Stimulated activated memory B cell treated with anti-CD40 and anti-IgM and Interleukin-4, amounts not matched to agents 10 μg/mL and 1 μg/mL and 100 μg/mL, for 72 hours (primary cell): ENCODE measurements at places on chromosomes 7 and 10.
A peak's percentile ranks its signal among the peaks of the same experiment; 100 is the strongest.

DNA sequence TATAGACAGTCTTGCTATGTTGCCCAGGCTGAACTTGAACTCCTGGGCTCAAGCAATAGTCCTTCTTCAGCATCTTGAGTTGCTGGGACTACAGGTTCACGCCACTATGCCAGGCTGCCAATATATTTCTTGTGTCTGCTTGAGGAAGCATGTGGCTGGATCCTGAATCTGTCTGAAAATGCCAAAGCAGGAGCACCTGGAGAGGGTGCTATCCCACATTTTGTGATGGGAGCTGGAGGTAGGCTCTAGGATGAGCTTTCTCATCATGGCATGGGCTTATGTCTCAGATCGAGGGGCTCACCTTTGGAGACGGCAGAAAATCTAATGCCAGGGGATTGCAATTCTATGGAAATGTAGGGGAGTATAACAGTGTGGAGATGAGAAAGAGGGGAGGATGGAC lies 744.2 kb downstream of the GRID1 start:
- no peak for ATAC-seq

GRCh38 chr10:132346806-132347205 lies 14.8 kb downstream of the LRRC27 start:
- ATAC-seq: no peak

DNA sequence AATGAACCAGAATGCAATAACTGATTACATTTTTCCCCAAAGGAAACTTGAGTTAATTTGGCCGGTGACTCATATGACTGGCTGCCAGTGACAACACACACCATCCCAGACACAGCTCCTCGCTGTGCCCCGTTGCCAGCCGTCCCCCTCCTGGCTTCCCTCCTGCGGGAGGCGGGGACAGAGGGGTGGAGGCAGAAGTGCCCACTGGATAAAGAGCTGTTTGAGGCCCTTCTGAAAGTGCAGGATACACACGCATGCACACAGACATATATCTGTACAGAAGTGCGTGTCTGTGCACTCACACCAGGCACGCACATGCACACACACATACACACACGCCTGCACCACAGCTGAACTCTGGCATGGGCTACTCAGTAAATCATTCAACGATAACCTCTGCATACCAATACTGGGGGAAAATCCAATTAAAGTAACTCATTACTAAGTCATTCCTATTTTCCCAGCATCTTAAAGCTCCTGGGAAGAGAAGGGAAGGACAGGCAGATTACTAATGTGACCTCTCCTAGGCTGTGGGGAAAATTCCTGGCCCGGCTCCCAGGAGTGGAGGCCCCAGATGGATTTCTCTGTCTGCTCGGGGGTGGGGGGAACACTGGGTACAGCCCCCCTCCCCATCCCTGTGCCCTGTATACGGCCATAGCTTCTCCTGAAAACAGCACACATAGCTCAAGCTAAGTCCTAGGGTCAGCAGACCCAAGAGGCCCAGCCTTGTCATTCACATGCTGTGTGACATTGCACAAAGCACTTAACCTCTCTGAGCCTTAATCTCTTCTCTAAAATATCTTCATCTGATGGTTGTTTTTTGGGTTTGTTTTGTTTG lies 52.3 kb upstream of the MYL10 start:
- no peak for ATAC-seq

- no peak for ATAC-seq
Observed at GRCh38 chr7:25859412-25860274, 292.4 kb upstream of the NFE2L3 start.

- ATAC-seq: peak; percentile 18
Observed at GRCh38 chr7:36019538-36019937, 133.5 kb upstream of the EEPD1 start.

DNA sequence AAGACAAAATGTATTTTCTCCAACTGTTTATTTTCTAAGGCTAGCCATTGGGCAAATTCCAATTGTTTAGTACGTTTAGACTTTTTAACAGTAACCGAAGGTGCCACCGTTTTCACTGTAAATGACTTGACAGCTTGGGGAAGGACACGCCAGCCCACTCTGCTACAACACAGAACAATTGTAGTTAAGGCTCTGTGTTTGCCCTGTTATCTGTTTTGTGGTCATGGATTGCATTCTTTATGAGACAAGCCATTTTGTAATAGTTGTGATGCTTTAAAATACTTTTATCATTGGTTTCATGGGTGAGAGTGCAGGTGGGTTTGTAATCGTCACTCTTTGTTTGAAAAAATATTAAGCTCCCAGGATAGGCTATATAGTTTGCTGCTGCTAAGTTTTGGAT lies 6.6 kb upstream of the PITRM1 start:
- ATAC-seq: no peak

- no peak for ATAC-seq
Observed at GRCh38 chr7:138008588-138009349, 6.9 kb upstream of the CREB3L2 start.

DNA sequence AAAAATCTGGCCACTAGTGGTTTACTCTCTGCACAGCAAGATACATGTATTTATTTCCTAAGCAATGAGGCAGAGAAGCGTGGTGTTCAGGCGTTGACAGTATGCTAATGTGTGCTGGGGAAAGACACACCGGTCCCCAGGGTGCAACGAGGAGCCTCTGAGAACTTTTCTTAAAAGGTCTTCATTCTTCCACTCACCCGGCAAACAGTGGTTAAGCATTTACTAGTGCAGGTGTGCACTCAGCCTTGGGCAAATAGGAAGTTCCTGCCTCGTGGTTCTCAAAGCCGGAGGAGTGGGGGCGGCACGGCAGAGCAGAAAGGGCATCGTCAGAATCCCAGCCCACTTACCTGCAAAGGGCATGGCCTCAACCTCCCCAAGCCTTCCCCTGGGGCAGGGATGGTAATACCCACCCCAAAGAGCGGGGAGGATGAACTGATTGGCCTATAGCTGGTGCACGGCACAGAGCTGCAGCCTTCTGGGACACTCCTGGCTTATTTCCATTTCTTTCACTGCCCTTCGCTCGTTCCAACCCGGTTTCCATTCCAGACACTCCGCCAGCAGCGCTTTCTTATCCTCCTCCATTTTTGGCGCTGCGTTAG lies 184.3 kb upstream of the CTBP2 start:
- peak; percentile 88 for ATAC-seq
